ENCODE measurements at places on chromosomes 7 and 10.

DNA sequence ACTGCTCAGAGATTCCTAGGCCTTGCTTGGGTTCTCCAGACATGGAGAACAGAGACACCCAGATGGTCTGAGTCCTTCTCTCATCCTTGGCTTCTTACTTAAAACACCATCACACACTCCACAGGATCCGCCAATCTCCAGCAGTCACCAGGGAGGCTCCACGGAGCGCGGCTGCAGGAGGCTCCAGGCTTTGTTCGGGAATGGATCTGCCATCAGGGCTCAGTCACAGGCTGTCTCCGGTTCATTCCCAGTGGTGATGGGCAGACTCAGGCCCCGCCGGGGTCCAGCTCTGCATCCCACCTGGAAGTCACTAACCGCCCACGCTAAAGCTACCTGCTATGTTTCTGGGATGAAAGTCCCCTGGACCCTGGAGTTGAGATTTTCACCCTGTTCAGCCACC is 312.9 kb downstream of the TCERG1L start:
- no peak for DNase-seq

- DNase-seq: no peak
These were observed 20.8 kb upstream of the JCAD start for GRCh38 chr10:30080161-30080560.

GRCh38 chr7:68121655-68122054 is 1125.0 kb downstream of the TYW1 start:
- no peak for DNase-seq

DNA sequence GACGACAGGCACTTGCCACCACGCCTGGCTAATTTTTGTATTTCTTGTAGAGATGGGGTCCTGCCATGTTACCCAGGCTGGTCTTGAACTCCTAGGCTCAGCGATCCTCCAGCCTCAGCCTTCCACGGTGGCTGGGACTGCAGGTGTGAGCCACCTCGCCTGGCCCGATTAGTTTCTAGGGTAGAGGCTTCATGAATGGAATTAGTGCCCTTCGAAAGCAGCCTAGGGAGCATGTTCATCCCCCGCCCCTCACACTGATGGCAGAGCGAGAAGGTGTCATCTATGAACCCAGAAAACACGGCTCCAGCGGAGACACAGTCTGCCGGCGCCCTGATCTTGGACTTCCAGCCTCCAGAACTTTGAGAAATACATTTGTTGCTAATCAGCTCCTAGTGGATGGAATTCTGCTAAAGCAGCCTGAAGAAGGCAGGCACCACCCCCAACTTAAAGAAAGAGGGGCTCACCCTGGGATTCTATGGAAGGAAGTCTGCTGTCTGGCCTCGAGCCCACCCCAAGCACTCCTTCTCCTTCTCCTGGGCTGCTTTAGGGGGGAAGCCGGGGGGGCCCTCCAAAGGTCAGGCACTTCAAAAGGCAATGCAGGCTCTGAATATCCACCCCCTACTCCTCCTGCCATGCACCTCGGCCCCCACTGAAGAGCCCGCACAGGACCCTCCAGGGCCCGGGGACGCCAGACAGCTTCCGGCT is 10.1 kb downstream of the PDGFA start:
- no peak for DNase-seq

- DNase-seq: no peak
These were observed at the start of gene MRLN for GRCh38 chr10:59753267-59753666. Gene MRLN, minus strand, starts transcription at chr10:59753455.

- no peak for DNase-seq
These were observed 60.5 kb downstream of the SEMA3C start for GRCh38 chr7:80858141-80858903.

Measured in NCI-H2081 treated with DMSO at 0.1 percent for 48 hours (cell line).